ENCODE measurements at places on chromosomes 13 and 19.

- no peak for DNase-seq
These were observed 30.9 kb downstream of the TUBA3C start for GRCh38 chr13:19150712-19151228.

DNA sequence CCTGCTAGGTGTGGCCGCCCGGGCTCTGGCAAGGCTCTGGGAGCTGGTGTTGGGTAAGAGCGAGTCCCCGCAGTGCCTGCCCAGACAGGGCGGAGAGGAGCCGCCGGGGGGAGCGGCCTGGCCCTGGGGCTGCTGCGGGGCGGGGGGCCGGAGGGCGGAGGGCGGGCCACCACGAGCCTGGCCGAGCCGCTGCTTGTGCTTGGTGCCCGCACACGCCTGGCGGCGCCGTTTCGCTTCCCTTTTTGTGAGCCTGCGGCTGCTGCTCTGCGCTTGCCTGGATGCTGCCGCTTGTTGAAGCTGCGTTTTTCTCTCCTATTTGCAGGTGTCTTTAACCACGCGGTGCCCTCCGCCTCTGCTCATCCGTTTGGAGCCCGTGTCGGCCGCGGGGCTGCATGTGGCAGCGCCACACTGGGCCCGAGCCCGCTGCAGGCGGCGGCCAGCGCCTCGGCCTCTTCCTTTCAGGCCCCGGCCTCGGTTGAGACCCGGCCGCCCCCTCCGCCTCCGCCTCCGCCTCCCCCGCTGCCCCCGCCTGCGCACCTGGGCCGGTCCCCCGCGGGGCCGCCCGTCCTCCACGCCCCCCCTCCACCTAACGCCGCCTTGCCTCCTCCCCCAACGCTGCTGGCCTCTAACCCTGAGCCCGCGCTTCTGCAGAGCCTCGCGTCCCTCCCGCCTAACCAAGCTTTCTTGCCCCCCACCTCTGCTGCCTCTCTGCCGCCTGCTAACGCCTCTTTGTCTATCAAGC, 8.5 kb downstream of the PLEKHJ1 start:
- no peak for DNase-seq

GRCh38 chr13:77779552-77780272, 82.2 kb downstream of the SLAIN1 start:
- peak; percentile 25 for DNase-seq

DNA sequence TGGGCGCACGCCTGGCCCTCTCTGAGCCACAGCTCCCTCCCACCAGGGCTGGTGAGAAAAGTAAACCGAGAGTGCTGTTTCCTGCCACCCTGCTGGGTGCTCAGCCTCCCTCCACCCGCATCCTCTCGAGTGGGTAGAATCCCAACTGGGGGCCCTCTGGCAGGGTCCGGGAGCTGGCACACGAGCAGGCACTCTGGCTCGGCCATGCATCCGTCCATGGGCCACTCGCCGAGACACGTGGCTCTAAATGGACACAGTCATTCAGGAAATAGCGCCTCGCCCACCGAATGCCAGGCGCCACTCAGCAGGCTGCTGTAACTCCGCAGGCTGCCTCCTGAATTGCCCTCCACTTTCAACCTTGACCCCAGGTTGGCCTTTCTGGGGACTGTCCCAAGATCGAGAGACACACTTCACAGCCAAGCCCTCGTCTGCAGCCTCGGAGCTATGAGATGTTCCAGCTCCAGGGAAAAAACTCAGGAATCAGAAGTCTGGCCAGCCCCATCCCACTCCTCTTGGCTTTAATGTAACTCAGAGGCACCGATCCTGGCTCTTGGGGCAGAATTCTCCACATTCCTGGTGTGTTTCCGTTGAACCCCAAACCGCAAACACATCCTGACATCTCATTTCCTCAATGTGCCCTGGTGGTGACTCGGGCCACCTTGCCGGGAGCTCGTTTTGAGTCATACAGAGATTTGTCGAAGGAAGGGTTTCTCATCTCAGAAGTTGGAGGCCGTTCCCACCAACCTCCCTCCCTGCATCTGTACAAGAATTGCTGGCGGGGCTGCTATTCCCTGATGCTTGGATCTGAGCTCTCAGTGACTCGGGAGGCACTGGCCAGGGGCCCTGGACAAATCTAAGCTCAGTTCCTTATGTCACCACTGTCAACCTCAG, 14.1 kb downstream of the KLF2 start:
- DNase-seq, result no peak

DNA sequence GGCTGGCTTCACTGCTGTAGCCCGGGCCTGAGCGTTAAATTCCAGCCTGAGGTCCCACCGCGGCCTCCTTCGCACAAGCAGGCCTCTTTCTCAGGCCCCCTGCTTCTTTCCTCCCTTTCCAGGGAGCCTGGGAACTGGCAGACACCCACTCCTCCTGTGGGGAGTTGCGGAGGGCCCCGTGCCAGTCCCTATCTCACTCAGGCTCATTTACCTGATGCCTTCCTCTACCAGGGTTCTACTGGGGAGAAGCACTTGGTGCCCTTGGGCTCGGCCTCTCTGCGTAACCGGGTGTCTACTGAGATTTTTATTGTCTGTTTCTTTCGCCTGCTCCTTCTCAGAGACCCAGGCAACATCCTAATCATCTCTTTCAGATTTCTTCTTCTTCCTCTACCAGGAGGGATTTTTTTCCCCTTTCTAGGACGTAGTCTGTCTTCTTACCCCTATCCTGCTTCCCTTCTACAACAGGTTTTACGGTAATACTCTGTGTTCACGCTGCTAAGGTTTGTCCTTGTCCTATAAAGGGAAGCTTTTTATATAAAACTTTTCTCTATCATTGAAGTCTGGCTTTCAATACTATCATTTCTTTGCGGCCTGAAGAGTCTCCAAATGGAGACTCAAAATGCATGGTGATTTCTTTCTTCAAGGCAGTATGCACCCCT, 135.4 kb upstream of the GPR12 start:
- no peak for DNase-seq

DNA sequence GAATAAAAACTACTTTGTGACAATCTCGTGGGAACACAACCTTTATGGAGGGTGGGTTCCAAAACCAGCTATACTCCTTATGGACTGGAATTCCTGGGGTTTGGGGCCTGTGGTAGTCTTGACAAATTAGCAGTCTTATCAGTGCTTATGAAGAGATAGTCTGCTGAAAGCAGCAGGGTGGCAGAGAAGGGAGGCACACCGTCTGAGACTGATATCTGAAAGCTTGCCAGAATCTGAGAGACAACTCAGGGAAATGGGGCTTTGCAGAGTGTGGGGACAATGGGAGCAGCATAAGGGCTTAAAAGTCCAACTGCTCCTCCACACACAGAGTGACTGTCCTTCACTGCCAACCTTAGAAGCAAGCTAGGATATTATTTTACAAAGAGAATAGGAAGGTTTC, 95.9 kb downstream of the UGGT2 start:
- no peak for DNase-seq

- DNase-seq, result no peak
These were observed 27.1 kb downstream of the IZUMO4 start for GRCh38 chr19:2123682-2124387.

- DNase-seq, result no peak
These were observed 54.6 kb upstream of the RAP2A start for GRCh38 chr13:97379386-97379785.

DNA sequence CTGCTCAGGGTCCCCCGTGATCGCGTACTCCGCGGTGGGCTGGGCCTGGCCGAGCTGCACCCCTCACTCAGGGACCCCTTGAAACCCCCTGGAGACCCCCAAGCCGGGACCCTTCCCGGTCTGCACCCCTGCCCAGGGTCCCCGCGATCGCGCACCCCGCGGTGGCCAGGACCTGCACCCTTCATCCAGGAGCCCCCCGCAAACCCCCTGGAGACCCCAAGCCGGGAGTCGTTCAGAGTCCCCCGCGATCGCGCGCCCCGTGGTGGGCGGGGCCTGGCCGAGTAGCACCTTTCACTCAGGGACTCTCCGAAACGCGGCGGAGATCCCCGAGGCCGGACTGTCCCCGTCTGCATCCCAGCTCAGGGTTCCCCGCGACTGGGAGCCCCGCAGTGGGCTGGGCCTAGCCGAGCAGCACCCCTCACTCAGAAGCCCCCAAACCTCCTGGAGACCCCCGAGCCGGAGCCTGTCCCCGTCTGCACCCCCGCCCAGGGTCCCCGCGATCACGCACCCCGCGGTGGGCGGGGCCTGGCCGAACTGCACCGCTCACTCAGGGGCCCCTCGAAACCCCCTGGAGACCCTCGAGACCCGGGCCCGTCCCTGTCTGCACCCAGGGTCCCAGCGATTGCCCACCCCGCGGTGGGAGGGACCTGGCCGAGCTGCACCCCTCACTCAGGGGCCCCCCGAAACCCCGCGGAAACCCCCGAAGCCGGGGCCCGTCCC, 748 bp downstream of the LMNB2 start:
- no peak for DNase-seq

GRCh38 chr13:110521946-110522345, 39.6 kb downstream of the RAB20 start:
- DNase-seq, result no peak

DNA sequence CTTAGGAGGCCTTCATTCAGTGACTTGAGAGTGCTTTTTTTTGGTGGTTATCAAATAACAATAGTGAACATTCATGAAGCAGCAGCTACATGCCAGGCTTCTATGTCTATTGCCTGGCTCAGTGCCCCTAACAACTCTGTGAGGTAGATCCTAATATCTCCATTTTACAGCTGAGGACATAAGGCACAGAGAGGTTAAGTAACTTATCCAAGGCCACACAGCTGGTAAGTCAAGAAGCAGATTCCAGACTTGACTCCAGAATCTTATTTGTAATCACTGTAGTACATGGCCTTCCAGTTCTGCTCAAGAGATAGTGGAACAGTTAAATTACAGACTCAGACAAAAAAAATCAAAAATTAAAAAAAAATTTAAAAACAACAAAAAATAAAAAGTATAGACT, 26.8 kb downstream of the CKM start:
- DNase-seq, result no peak

GRCh38 chr19:55640577-55641425, at the start of gene ZNF580:
Gene ZNF580, plus strand, starts transcription at chr19:55641002. Its CDS starts 1,507 bp downstream, at chr19:55642509.
- peak; percentile 77 for DNase-seq

DNA sequence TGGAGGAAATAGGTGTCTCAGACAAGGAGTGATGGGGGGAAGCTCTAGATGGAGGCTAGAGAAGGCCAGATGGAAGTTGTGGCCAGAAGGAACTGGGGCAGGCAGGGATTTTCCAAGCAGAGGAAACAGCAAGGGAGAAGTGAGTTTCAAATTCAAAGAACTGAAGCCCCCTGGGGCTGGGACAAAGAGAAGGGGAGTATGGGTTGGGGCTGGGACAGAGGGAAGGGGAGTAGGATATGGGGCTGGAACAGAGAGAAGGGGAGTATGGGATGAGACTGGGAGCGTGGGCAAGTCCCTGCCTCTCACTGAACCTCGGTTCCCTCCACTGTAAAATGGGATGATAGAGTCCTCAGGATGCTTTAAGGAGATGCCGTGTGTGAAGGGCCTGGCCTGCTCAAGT, 1.9 kb upstream of the GTF2F1 start:
- DNase-seq, result no peak

DNA sequence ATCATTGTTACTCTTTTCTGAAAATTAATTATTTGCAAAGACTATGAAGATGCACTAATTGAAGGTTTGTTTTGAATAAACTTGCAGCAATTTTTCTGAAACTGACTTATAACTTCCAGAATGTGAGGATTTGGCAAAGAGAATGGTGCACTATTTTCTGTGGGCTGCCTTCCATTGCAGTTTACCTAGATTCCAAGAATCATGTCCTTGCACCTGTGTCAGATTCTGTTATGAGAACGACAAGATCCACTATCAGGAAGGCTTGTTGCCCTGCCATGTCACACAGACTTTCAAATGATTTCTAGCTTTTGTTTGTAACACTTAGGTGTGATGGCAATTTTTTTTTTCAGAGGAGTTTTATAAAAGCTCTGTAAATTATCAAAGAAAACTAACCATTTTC, 5.6 kb upstream of the SLAIN1 start:
- DNase-seq, result no peak

DNA sequence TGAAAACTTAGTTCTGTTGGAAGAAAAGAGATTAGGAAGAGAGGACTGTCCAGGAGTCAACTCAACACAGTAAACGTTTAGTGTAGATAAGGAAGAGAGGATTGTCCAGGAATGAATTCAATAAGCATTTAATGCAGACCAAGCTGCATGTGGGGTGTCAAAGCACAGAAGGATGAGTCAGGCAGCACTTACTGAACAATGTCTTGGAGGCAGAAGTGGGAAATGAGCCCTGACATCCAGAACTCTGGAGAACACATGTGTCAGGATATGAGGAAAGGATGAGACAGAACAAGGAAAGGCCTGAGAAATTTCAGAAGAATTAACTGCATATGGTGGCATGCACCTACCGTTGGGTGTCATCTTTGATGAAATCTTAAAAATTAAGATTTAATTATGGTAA, 429.2 kb upstream of the HTR2A start:
- no peak for DNase-seq

GRCh38 chr13:100530671-100531213, 57.8 kb downstream of the GGACT start:
- DNase-seq, result peak; percentile 61

DNA sequence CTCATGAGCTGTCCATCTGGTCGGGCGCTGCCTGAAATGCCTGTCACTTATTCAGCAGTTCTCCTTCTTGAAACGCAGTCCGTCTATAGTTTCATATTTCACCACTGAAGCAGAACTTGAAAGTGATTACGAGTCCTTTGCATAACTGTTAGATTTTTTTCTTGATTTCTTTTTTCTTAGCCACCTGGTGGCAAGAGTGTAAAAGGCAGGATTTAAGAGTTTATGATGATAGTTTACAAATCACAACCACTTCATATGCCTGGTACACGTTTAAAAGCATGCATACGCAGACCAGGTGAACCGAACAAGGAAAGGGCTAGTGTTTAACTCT, 45.8 kb downstream of the GGACT start:
- no peak for DNase-seq

DNA sequence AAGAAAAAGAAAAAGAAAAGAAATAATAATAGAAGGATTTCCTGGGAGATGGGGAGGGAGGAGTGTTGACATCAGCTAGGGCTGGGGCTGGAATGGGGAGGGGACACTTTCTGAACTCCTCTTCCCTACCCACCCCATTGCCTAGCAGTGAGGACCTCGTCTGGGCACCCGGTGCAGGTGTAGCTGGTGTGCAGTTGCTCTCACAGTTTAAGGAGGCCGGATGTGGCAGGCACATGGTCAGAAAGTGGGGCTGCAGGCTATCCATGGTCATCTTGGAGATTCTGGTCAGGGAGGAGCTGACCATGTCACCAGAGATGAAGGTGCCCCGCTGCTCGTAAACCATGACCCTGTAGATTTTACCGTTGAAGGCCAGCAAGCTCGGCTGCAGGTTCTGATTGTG, 8.5 kb upstream of the TUBB4A start:
- DNase-seq, result no peak

- DNase-seq, result no peak
These were observed 32.6 kb downstream of the VWA8 start for GRCh38 chr13:41928323-41928722.

DNA sequence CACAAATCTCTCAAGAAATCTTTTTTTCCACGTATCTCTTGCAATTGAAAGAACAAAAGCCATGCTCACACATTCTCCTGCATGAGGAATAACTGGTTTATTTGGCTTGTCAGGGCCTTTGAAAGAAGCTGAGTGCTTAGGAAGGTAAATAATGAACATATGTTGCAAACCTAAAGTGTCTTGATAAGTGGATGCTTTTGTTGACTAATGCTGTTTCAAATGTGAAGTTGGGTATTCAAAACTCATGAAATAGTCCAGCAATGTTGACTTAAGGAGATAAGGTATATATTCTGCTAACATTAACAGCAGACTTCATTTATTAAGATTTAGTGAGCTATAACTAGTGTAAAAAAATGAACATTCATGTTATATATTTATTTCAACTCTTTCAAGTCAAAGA, 1792.7 kb upstream of the MIR17HG start:
- DNase-seq, result peak; percentile 12
